ENCODE measurements at places on chromosomes 5 and 9. TPM values are rescaled to one million over a fixed set of nuclear protein-coding genes. Genes with fewer than 3 reads are reported as not detected.

The BTNL3 gene
- 0.09 TPM for total RNA-seq

The SEMA5A gene
- total RNA-seq, result 29.3 TPM

The CTSV gene
- 2.5 TPM for total RNA-seq

The TXNDC8 gene
- not detected for total RNA-seq

The CCL27 gene
- not detected for total RNA-seq

GRCh38 chr5:127572930-127573329, 55.5 kb downstream of the PRRC1 start:
- no peak for DNase-seq

DNA sequence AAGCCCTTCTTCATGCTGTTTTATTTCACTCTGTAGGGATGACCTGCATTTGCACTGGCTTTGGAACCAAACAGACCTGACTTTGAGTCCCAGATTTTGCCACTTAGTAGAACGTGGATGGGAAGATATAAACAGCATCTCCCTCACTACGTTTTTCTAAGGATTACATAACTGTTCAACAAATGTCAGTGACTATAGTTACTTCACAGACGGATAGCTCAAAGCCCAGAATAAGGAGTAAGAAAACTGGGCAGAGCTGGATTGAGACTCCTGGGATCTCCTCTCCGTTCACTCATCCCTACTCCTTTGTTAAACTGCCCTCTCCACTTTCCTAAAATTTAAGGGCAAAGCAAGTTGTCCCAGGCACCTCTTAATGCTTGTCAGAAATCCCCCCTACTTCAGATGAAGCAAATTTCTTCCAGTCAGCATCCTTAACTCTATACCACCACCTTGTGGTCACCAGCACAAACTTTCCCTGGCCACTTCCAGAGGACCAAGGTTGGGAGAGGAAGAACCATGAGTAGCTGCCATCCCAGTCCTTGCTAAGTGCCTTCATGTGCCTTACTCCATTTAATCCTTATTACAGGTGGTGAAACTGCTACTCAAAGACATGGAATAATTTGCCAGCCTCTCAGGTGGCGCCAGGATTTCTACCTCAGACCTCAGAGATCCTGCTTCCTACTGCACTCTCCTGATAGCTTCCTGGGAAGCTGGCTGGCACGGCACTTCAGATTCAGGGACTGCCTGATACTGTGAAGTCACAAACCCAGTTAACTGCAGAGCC, 38.4 kb downstream of the EGR1 start:
- DNase-seq, result peak; percentile 39

GRCh38 chr5:169746147-169746694, 109.1 kb downstream of the DOCK2 start:
- DNase-seq, result no peak

DNA sequence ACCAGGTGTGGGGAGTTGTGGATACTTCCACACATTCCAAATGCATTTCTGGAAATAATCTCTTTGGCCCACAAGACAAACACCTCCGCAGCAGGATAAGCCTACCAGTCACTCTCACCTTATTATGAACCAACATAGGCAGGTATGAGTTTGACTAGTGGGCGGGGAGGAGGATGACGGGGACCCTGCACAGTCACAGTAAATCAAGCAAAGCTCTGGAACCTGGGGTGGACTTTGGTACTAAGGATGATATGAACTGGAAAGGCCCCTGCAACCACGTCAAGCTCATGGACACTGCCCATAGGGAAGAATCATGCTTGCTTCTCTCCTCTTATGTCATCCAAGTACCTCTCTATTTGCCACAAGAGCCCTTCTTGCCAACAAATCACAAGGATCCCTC, 259.4 kb downstream of the HSPA4 start:
- no peak for DNase-seq

GRCh38 chr9:133528876-133529241, 4.1 kb upstream of the MYMK start:
- no peak for DNase-seq

DNA sequence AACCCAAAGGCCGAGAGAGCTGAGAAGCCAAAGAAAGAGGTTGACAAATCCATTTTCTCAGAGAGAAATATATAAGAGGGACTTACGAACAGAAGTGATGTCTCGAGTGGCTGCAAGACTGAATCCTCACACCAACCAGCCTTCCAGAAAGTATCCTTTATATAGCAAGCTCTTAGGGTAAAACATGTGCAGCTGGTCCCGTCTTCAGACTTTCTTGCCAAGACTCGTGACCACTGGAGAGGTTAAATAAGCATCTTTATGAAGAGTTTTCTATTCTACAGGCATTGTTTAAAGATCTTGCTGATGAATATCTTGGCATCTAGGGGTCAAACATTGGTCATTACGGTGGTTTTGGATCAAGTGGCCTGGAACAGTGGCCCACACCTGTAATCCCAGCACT, 16.9 kb upstream of the SLC22A4 start:
- DNase-seq, result no peak

DNA sequence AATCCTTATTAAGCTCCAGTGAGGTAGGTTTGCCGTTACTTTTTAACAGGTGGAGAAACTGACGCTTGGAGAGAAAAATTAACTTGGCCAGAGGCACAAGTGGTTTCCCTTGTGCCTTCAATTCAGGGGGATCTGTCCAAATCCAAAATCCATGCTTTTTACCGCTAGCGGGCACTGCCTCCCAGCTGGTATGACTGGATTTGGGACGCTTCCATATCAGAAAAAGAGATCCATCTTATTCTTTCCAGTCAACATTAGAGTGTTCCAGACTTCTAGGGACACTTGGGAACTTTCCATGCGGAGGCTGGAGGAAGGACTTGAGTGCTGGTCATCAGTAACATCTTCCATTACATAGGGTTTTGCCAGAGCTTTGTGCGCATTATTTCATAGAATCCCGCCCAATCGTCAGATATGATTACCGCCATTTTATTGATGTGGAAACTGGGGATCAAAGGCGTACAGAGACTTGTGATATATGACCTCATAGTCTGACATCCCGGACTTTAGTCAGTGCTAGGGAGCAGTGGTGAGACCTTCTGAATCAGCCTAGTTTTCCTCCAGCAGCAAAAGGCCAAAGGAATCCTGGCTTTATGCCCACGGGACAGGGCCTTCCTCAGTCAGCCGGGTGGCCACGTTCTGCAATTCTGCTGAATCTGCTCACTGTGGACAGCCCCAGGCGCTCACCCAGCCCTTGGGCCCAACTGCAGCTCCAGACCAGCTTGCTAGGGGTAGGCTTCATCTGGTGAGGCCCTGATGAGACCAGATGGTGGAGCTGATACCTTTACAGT, 1.1 kb upstream of the GNPDA1 start:
- DNase-seq, result peak; percentile 37

DNA sequence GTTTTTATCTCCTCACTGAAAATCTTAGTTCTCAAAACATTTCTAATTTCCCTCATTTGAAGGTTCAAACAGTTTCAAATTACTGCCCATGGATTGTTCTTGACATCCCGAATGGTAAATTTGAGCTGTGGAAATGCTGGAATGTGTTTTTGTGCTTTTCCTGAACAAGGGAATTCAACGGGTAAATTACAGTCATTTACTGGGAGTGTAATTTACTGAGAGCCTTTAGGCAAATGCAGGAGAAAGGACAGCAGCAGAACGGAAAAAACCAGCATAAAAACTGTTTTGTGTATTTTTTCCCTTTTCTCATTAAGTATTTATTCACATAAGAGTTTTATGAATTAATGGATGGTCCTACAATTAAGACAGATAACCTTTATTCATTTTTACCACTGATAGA, 139.2 kb downstream of the PBX3 start:
- DNase-seq, result no peak

All from mucosa of gallbladder (tissue), 1 donor.